SHP77 (cell line): ENCODE measurements at places on chromosomes 5 and 9.

- no peak for DNase-seq
Measured at GRCh38 chr5:122073018-122073417, 5.0 kb downstream of the LOX start.

GRCh38 chr9:20593537-20593936, 28.8 kb downstream of the MLLT3 start:
- DNase-seq = no peak

- no peak for DNase-seq
Measured at GRCh38 chr9:87592554-87593358, 95.1 kb downstream of the DAPK1 start.

DNA sequence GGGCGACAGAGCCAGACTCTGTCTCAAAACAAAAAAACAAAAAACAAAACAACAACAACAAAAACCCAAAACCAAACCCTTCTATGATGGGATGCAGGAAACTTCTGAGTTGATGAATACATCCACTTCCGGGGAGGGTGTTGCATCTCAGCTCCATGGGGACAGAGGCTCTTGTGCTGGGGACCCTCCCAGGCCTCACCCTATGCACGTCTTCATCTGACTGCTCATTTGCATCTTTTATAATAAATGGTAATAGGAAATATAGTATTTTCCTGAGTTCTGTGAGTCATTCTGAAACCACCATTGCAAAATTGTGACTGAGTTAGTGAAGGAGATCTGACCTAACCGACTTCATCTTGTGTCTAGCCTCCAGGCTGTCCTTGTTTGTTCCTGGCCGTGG, 109.5 kb upstream of the SLC28A3 start:
- DNase-seq = no peak

DNA sequence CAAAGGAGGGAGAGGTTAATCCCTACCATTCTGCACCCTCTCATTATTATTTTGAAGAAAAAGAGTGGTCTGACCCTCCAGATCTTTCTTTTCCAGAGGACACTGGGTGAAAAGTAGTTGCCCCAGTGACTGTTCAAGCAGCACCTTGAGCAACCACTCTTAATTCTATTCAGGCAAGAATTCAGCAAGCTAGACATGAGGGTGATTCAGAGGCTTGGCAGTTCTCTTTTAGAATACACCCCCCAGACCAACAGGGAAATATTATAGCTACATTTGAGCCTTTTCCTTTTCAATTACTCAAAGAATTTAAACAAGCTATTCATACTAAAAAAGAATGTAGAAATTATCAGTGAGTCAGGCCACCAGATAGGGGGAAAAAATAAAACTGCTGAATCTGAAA, 178.3 kb downstream of the MRPS30 start:
- DNase-seq = no peak
